NCI-H446 treated with DMSO at 0.1 percent for 48 hours (cell line): ENCODE measurements at places on chromosomes 1 and 21.
A peak's percentile ranks its signal among the peaks of the same experiment; 100 is the strongest.

DNA sequence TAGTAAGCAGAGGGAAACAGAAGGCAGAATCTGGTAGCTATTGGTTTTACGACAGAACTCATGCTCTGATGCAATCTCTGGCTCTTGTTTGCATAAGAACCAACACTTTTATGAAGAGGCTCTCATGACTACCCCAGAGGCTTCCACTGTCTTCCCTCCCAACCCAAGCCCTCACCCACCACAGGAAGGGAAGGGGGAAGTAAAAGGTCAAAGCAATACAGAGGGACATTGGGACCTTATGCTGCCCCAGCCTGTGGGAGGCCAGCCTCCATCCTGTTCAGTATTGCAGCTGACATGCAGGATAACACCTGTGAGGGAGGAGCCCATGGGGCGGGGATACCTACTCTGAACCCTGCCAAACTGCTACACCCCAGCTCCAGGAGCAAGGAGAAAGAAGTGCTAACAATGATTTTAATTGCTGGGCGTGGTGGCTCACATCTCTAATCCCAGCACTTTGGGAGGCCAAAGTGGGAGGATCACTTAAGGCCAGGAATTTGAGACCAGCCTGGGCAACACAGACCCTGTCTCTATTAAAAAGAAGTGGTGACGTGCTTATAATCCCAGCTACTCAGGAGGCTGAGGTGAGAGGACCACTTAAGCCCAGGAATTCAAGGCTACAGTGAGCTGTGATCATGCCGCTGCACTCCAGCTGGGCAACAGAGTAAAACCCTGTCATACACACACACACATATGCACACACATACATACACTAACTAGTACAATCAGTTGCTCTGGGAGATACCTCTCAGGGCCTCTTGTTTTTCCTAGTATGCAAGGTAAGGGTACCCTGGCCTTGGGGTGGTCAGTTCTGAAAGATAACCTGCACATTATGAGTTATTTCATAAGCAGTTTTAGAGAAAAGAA, 9.5 kb downstream of the MR1 start:
- DNase-seq: no peak

GRCh38 chr21:42595283-42596187, 57.9 kb upstream of the PDE9A start:
- no peak for DNase-seq

GRCh38 chr1:202861420-202862132, 27.4 kb downstream of the RABIF start:
- peak; percentile 60 for DNase-seq

- no peak for DNase-seq
Measured at GRCh38 chr1:45331436-45332345, 5.0 kb downstream of the HPDL start.

GRCh38 chr1:220708936-220709801, 19.0 kb downstream of the C1orf115 start:
- no peak for DNase-seq

- DNase-seq: no peak
Measured at GRCh38 chr1:66728021-66728420, 24.2 kb upstream of the DYNLT5 start.

GRCh38 chr1:98924977-98925376, 79.7 kb downstream of the PLPPR5 start:
- DNase-seq: peak; percentile 41

GRCh38 chr1:65948609-65949229, 156.0 kb downstream of the PDE4B start:
- DNase-seq: peak; percentile 59

DNA sequence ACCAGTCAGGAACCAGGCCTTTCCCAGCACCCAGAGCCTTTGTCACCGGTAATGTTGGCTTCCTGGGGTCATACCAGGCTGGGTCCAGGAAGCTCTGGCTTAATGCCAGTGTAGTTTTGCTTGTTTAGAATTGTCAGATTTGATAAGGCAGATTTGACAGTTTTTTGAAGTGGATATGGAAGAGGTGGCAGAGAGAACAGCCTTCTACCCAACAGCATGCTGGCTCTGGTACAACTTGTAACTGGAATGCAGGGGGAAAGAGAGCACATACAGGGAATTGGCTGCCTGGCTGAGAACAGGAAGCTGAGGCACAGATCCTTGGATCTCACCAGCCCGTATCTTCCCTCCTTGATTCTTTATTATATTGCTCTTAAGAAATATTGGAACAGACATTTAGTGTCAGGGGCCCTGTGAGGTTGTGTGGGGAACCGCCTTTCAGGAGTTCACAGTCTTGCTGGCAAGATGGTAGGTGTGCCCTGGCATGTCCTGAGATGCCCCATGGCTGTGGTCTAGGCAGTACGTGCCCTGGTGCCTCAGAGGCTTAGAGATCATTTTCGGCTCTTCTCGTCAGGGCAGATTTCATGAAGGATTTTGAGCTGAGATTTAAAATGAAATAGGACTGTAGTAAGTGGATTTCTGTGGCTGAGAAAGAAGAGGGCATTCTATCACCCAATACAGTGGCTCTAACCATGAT, 227.0 kb downstream of the PBX1 start:
- peak; percentile 52 for DNase-seq

DNA sequence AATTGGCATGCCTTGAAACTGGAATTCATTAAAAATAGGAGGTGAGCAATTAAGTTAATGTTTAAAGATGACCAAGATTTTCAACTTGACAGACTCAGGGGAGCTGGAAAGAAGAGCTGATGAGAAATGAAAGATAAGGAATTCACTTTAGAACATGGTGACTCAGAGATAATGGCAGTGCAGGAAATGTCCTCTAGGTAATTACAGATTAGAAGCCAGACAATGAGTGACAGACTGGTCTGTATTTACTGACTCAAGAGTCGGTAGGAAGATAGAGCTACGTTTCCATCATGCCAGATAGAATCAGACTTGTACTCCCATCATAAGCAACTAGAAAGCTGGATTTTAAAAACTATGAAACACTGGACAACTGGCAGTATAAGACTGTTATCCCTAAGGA, 151.6 kb downstream of the AJAP1 start:
- no peak for DNase-seq

GRCh38 chr1:245961137-245961540, 545.9 kb downstream of the SMYD3 start:
- DNase-seq: no peak

- DNase-seq: no peak
Measured at GRCh38 chr1:243287652-243288051, 31.8 kb downstream of the SDCCAG8 start.

GRCh38 chr1:4741876-4742423, 87.5 kb downstream of the AJAP1 start:
- no peak for DNase-seq

GRCh38 chr1:102790997-102791396, 317.3 kb downstream of the COL11A1 start:
- DNase-seq: peak; percentile 15

DNA sequence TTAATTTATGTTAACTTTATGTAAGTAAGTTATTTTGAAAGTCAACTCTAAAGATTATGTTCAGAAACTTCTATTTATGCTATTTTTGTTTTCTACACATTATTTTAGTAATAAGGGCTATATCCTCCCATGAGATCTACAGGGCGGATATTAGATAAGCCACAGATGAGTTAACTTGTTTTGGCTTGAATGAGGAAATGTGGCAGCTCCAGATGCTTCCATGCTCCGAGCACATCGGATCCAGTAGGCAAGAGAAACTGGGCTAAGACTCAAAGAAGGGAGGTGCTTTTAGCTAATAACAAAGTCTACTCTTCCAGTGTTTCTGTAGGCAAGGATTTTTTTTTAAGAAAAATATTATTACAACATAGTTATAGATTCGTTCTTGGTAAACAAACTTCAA, 20.0 kb upstream of the LAMC1 start:
- no peak for DNase-seq

- DNase-seq: no peak
Measured at GRCh38 chr1:205817988-205818387, 5.0 kb upstream of the SLC41A1 start.

DNA sequence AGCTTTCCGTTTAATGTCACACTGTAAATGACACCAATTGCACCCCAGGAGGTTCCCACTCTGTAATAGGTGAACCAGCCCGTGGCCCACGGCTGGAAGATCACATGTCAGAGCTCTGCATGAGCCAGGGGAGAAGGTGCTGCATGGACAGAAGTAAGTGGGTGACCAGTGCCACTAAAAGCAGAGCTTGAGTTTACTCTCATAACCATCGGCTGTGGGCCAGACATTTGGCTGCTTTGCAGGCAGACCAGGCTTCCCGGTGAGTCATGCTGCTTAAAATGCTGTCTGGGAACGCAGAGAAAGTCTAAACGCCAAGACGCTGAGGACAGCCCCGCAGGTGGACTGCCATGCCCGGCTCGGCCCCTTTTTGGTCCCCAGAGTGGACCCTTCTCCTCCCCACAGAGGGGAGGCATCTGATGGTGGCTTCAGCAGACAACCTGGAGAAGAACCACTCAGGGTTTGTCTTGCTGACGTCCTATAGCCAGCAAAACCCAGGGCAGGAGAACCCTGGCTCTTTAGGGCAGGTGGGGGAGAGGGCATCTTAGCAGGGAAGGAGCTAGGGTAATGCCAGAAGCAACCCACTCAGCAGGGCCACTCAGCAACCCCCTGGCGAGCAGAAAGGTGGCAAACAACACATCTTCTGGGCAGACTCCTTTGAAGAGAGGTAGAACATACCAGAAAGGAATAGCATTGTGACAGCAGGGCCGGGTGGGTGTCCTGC, 7.3 kb downstream of the KIAA2013 start:
- DNase-seq: no peak

DNA sequence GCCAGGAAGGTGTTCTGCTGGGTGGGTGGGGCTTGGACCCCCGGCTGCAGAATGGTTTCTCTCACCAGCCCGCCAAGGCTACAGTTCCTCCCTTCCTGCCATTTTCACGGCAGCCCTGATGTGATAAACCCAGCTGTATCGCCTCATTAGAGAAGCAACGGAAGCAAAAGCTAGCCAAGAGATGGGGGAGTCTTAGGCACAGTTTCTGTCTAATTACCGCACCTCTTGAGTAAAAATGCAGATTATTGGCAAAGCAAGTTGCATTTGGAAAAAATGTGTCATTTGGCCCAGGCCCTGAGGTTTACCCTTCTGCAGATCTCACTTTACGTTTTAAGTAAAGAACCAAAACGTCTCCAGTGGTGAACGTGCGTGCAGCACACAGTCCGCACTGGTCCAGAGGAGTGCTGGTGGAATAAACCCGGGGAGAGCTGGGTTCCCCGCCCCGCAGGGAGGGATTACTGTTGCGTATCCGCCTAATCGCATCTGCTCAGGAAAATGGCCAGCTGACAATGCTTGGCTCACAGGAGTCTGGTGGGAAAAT, 109.9 kb downstream of the GALNT2 start:
- DNase-seq: peak; percentile 75

DNA sequence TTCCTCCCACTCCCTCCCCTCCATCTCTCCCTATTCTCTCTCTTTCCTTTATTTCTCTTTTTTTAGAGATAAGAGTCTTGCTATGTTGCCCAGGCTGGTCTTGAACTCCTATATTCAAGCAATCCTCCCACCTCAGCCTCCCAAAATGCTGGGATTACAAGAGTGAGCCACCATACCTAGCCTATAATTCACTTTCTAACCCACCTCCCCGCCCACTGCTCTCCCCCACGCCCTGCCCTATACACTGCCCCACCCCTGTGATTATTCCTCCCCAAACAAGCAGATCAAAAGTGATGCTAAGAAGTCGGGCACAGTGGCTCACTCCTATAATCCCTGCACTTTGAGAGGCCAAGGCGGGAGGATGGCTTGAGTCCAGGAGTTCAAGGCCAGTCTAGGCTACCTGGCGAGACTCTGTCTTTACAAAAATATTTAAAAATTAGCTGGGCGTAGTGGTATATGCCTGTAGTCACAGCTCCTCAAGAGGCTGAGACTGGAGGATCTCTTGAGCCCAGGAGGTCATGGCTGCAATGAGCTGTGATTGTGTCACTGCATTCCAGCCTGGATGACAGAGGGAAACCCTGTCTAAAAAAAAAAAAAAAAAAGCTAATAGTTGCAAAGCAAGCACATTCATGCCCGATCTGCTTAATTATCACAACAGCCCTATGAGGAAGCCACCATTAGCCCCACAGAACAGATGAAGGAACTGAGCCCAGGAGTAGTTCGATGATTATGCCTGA, 12.8 kb upstream of the E2F2 start:
- no peak for DNase-seq

DNA sequence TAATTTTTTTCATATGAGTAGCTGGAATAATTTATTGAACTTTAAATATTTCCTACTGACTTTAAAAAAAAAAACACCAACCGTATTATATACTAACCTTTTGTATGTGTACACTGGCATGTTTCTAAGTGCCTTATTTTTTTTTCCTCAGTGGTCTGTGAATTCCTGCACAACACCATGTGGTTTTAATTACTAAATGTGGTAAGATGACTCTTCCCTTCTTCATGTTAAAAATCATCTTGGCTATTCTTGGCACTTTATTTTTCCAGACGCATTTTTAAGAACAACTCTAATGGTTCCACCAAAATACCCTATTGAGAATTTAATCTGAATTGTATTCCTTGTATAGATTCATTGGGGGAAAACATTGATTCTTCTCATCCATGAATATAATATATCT, 28.4 kb downstream of the PPP2R5A start:
- no peak for DNase-seq

DNA sequence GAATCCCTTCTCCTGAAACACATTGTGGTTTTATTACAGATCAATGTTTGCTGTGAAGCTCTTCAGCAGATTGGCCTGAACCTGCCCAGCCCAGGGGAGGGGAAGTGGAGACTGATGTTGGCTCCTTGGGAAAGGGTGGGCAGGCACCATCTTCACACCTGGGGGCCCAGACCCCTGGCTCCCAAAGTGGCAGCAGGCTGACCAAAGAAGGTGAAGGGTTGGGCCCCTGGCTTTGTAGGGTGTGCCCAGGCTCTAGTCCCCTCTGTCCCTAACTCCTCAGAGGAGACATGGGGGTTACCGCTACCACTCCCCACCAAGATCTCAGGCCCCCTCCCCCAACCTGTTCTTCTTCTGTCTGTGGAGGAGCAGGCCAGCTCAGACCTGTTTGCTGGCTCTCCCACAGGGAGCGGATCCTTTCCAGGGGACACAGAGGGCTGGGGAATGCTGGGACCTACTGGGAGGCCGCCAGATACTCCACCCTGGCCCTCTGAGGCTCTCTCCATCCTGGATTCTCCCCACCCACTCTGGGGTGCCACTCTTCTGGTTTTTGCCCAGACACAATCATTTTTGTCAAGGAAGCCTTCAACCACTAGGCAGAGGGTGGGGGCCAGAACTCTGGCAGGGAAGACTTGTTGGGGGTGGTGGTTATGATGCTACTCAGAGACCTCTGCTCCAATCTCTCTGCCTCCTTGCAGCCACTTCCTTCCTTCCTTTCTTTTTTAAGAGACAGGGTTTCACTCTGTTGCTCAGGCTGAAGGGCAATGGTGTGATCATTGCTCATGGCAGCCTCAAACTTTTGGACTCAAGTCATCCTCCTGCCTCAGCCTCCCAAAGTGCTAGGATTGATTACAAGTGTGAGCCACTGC, 5.0 kb upstream of the EFNA3 start:
- DNase-seq: no peak

- DNase-seq: no peak
Measured at GRCh38 chr1:156550346-156550745, 22.0 kb downstream of the IQGAP3 start.

DNA sequence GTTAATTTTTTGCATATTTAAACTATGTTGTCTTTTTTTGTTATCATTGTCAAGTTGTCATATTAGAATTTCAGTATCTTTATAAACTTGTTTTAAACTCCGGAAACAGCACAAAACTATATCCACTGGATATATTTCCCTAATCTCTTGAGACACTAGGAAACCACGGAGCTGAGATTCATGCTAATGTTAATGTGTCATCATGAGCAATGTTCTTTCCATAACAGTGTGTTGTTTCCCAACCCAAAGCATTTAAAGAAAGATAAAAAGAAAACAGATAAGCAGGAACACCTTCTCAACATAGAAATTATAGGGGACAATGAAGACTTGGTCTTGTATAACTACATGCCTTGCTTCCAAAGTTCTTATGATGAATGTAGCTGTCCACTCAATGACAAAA, 626.2 kb upstream of the TMPRSS15 start:
- no peak for DNase-seq
